ENCODE measurements at places on chromosomes 4 and X.

DNA sequence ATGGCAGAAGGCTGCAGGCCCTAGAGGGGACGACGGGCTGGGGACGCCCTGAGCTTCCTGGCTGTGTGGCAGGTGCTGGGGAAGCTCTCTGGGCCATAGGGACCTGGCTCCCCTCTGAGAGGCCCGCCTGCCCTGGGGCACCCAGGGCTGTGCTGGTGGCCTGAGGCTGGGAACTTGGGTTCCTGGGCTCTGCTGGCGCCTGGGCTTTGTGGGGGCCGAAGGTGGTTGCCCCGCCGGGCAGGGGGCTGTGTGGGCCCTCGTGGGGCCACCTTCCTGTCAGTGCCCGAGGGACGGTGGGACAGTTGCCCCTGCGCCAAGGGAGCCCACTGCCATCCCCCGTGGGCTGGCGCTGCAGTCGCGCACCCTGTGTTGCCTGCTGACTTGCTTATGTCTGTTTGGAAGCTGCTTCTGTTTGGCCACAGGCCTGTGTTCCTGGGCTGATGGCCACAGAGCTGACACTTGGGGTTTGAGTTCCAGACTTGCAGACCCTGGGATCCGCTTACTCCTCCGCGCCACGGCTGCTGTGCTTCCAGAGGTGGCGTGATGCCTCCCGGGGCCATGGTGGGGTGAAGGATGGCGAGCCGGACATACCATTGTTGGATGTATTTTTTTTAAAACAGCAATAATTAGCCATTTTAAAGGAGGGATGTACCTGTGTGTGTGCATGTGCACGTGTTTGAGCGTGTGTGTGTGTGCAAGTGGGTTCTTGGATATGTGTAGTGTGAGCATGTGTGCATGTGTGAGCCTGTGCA lies 8.5 kb downstream of the NAT8L start:
- DNase-seq = no peak

DNA sequence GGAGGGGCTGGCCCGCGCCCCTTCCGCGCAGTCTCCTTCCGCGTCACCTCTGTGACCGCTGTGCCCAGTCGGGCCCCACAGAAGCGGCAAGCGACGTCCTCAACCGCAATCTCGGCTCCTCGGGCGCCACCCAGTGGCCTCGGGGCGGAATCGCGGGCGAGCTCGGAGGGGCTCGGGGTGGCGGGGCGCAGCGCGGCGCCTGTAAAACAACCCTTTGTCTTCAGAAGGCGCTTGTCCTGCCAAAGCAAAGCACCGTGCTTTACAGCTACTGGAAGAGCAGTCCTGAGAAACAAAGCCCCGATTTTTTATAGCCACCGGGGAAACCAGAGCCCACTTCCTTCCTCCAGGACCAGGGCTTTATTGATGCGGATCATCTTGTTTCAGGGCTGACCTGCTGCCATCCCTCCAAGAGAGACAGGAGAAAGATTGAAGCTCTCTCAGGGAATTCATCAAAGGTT lies 37.3 kb upstream of the CDKN2AIP start:
- DNase-seq = peak; percentile 73

- no peak for DNase-seq
These were observed 15.9 kb upstream of the FAM13A start for GRCh38 chr4:89072921-89073320.

DNA sequence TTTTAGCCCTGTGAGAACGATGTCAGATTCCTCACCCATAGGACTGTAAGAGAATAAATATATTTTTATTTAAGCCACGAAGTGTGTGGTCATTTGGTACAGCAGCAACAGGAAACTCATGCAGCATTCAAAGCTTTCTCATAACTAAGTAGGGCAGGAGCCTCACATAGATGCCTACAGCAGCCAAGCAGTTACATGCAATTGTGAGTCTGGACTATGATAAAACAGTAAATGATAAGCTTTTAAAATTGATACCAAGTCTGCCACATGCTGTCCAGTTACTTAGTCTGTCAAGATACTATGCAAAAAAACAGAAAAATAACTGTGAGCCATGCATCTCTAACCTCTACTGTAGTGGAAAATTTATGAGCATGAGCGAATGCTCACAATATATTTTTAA lies 359.6 kb downstream of the HS3ST1 start:
- DNase-seq = no peak

- peak; percentile 51 for DNase-seq
These were observed 32.5 kb downstream of the MEPE start for GRCh38 chr4:87865288-87865687.

- no peak for DNase-seq
These were observed 47.3 kb downstream of the KCNIP4 start for GRCh38 chr4:21901281-21901680.

DNA sequence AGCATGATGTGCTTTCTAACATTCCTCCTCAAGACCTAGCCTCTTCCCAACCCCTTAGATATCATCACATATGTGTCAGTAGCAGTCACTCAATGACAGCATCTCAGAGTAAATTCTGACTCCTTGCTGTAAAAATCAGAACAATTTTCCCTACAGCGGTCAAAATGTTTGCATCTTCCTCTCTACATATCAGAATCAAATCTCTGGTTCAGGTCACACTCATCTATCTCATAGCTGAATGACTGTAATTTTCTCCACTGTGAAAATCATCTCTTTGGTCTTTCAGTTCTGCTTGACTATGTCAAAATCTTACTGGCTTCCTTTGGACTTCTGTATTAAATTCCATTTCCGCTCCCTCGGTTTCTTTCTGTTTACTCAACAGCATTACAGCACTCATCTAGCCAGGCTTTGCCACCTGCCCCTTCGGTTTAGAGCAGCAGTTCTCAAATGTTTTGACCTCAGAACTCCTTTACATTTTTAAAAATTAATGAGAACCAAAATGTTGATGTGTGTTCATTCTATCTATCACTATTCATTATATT lies 57.3 kb downstream of the AGA start:
- DNase-seq = peak; percentile 2

Data from inflammatory macrophage treated with lipopolysaccharide for 4 hours (primary cell).